ENCODE measurements at places on chromosomes 13 and 19.

GRCh38 chr13:23959231-23959862, 62.0 kb upstream of the C1QTNF9B start:
- no peak for DNase-seq

DNA sequence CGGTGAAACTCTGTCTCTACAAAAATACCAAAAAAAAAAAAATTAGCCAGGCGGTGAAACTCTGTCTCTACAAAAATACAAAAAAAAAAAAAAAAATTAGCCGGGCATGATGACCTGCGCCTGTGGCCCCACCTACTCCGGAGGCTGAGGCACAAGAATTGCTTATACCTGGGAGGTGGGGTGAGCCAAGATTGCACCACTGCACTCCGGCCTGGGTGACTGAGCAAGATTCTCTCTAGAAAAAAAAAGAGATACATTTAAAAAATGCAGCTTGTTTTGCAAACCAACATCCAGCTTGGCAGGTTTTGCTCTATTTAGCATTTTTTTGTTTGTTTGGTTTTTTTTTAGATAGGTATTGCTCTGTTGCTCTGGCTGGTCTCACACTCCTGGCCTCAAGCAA, 6.7 kb upstream of the PGPEP1 start:
- DNase-seq, result no peak

DNA sequence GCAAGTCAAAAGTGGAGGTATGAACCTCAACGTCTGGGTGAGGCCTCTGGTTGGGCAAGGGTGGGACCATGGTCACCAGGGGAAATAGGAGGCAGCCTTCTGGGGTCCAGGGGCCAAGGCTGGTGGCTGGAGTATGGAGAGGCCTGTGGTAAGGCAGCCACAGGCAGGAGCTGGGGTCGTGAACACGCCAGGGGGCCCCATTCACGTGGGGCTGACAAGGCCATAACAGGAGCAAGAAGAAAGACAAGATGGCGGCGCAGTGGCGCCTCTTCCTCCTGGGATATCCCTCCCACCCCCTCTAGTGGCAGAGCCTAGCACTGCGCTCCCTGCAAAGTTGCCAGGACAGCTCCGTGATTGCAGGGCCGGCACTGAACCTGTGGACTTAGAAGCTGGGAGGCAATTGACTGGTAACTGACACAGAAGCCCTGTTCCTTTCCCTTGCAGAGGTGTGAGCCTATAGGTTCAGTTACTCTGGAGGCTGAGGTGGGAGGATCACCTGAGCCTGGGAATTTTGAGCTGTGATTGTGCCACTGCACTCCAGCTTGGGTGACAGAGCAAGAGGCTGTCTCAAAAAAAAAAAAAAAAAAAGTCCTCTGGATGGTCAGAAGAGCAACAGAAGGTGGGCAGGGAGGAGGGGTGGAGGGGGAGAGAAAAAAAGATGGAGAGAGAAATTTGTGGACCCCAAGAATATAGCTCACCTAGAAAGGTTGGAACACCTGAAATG, 19.7 kb upstream of the EDDM13 start:
- no peak for DNase-seq

DNA sequence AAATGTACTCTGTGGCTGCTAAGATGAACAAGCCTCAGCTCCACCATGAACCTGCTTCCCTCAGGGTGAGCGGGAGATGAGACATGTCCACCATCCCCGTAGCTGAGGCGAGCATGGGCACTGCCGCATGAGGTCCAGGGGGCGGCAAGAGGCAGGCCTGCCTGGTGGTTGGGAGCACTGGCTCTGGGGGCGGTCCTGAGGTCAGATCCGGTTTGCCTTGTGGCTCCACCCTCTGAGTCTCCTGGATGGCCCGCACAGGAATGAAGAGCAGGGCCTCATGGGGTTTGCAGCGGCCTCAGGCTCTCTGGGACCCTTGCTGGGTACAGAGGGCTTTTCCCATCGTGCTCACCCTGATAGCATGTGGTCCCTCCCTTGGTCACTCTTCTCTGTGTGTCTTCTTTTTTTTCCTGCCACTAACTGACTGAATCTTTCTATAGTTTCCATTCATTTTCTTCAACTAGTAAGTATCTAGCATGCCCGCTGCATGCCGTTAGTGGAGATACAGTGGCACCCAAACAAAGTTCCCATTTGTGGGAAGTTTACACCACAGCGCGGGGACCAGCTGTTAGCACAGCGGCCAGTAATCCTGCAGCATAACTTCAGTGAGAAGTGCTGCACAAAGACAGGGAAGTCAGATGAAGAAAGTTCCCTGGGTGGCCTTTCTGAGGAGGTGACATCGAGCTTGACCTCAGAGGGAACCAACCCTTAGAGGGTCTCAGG, 37.3 kb downstream of the CAPN12 start:
- DNase-seq, result no peak

DNA sequence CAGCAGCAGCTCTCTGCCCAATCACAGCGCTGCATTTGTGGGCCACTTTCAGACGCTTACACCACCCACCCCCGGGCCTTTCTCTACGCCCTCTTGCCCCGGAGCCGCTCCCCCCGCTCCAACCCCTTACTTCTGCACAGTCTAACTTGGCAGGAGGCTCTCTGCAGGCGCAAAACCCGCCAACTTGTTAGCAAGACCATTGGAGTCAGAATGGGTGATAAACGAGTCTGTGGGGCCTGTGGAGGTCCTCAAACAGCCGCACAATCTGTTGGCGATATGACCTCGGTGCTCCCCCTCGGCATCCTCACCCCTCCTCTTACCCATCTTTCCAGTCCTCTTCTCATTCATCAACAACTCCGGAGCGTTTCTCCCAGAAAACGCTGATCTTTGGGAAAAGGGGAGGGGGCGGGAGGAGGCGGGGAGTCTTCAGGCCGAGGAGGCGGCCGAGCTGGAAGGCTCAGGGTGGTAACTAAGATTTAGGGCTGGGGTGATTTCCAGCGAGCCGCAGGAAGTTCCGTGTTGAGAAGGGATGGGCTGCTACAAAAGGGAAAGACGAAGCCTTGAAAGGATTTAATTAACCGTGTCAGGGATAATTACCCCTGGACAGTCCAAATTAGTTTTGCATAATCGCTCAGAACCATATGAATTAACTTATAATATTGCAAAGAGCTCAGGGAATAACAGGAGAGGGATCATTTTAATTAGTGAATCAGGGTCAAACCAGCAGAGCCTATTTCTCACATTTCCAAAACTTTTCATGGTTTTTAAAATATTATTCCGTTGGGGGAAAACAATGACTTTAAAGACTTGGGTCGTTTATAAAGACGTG, 4.1 kb downstream of the SOX21 start:
- no peak for DNase-seq

All from upper lobe of left lung (tissue), 6 donors.